ENCODE measurements at places on chromosomes 13 and 19. TPM values are rescaled to one million over a fixed set of nuclear protein-coding genes. Genes with fewer than 3 reads are reported as not detected.

GRCh38 chr13:33308863-33309262 lies 23.3 kb upstream of the STARD13 start:
- DNase-seq = no peak
- H3K27me3 ChIP-seq = no peaks in the 10 kb centered on the region
- H3K4me3 ChIP-seq = no peak overlapping the region
- H3K36me3 ChIP-seq = no peaks in the 10 kb centered on the region
- H3K27ac ChIP-seq = no peak overlapping the region

DNA sequence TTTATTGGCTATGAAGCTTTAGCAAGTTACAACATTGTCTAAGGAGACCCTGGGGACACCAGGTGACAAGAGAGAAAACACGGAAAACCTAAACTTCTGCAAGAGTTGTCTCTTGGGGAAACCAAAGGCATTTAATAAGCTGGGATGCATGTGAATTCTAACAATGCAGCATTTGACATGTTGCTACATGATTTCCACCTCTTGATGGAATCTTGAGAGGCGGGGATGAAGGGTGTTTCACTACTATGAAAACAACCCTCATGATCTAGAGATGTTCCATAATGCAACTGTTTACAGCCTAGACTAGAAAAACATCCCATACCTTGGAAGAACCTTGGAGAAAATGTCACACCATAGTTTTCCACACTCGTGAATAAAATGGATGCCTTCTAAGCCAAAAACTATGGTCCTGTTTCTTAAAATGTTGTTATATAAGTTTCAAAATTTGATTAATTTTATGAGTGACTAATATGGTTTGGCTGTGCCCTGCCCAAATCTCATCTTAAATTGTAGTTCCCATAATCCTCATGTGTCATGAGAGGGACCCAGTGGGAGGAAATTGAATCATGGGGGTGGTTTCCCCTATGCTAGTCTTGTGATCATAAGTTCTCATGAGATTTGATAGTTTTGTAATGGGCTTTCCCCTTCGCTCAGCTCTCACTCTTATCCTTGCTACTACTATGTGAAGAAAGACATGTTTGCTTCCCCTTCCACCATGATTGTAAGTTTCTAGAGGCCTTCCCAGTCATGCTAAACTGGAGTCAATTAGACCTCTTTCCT lies 164.6 kb downstream of the TNFSF13B start:
- H3K4me1 ChIP-seq = no peaks in the 10 kb centered on the region
- no peaks in the 10 kb centered on the region for H3K36me3 ChIP-seq
- no peak overlapping the region for H3K27ac ChIP-seq
- DNase-seq = no peak

DNA sequence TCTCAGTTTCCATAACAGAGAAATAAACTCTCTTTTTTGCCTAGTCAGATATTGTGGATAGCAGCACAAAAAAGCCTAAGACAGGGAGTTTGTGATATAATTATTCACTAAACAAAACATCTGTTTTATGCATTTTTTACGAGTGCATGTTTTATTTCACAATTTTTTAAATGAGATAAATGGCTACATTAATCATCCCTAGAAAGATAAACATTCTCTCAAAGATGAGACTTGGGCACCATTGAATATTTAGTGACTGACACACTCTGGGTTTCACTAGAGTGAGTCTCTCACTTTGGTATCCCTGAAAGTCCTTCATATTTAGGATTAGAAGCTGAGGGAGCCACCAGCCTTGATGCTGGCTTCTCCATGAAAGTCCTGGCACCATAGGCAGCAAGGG lies 74.3 kb upstream of the LRCH1 start:
- H3K4me1 ChIP-seq = no peaks in the 10 kb centered on the region
- H3K36me3 ChIP-seq = no peaks in the 10 kb centered on the region
- H3K4me3 ChIP-seq = no peak overlapping the region
- H3K27me3 ChIP-seq = no peaks in the 10 kb centered on the region

ITGBL1 gene
- total RNA-seq = 3.8 TPM

CCDC8 gene
- total RNA-seq = 27.7 TPM

DNA sequence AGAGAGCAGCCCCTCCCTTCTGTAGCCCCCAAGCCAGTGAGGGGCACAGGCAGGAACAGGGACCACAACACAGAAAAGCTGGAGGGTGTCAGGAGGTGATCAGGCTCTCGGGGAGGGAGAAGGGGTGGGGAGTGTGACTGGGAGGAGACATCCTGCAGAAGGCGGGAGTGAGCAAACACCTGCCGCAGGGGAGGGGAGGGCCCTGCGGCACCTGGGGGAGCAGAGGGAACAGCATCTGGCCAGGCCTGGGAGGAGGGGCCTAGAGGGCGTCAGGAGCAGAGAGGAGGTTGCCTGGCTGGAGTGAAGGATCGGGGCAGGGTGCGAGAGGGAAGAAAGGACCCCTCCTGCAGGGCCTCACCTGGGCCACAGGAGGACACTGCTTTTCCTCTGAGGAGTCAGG lies 4.2 kb downstream of the KLK3 start:
- no peaks in the 10 kb centered on the region for H3K36me3 ChIP-seq
- peaks cover 44% of the 10 kb centered on the region for H3K27me3 ChIP-seq
- H3K4me1 ChIP-seq = no peaks in the 10 kb centered on the region
- no peak for DNase-seq
